ENCODE measurements at places on chromosomes 2 and 18.

- no peak for DNase-seq
These were observed 33.8 kb upstream of the DNAJC10 start for GRCh38 chr2:182682210-182682609.

GRCh38 chr2:37617119-37617892, 54.1 kb downstream of the CDC42EP3 start:
- DNase-seq, result no peak

GRCh38 chr2:5392658-5393057, 299.5 kb upstream of the SOX11 start:
- no peak for DNase-seq

DNA sequence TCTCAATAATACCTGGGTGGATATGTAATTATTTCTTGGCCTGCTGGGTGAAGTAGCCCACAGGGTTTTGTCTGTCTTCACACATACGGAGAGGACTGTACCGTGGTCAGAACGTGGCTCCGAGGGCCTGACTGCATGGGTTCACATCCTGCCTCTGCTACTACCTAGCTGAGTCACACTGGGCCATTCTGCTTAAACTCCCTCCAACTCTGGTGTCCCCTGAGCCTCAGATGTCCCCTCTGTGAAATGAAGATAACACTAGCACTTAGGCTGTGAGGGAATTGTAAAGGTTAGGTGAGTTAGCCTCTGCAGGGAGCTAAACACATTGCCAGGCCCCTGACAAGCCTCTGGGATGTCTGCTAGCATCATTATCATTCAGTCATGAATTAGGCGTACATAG, 120.1 kb upstream of the NABP1 start:
- DNase-seq, result no peak
